ENCODE measurements at places on chromosomes 3 and 15. TPM values are rescaled to one million over a fixed set of nuclear protein-coding genes. Genes with fewer than 3 reads are reported as not detected.

DNA sequence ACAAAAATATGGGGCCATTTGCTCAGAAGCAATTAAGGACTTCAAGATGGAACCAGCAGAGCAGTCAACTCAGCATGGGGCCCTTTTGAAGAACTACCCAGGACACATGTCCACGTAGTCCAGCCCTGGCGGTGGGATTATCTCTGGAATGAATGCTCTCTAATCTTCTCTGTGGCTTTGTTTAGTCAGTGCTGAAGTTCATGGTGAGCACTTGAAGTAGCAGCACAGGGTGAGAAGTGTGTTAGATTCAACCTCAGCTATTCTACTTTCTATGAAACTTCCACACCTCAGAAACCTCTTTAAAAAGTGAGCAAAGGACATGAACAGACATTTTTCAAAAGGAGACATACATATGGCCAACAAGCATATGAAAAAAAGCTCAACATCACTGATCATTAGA is 74.4 kb downstream of the THRB start:
- H3K27ac ChIP-seq = no peak overlapping the region
- no peak for DNase-seq
- no peaks in the 10 kb centered on the region for H3K36me3 ChIP-seq
- H3K4me1 ChIP-seq = no peaks in the 10 kb centered on the region

GRCh38 chr3:175486255-175486654 is 627.1 kb downstream of the NAALADL2 start:
- H3K4me1 ChIP-seq = no peaks in the 10 kb centered on the region
- no peak overlapping the region for H3K4me3 ChIP-seq
- no peak overlapping the region for H3K27ac ChIP-seq
- H3K27me3 ChIP-seq = no peaks in the 10 kb centered on the region
- no peak for DNase-seq

DNA sequence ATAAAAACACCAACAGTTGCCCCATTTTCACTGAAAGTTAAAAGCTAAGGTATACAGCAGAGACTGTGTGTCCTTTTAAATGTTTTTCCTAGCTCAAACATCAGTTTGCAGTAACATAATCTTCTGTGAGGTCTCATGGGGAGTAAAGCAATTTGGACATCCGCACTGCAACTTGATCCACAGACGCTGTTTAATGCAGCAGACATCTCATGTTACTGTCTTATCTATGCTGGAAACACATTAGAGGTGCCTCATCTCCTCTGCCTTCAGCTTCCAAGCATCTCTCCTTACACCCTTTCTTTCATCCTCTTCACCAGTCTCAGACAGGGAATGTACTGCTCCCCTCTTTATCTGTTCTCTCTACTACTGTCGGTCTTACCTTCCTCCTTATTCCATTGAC is 53.7 kb upstream of the ATP11B start:
- no peak overlapping the region for H3K27ac ChIP-seq
- DNase-seq = no peak
- no peaks in the 10 kb centered on the region for H3K36me3 ChIP-seq
- H3K27me3 ChIP-seq = peaks cover 12% of the 10 kb centered on the region

DNA sequence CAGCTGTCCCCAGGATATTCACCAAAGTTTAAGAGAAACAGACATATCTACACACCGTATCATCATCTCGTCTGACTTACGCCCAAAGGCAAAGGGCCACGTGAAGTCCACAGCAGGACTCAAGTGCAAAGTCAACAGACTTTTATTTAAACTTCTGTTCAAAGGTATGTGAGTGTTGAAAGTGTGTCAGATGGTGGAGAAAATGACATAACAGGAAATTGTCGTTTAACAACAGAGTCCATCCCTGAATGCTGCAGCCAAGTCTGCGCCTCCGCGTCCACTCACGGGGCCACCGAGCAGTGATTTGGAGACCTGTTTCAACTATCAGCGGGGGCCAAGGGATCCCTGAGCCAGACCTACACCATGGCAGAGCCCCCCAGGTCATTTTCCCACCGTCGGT is 165.6 kb downstream of the XXYLT1 start:
- no peak overlapping the region for H3K4me3 ChIP-seq
- peaks cover 16% of the 10 kb centered on the region for H3K4me1 ChIP-seq
- H3K27ac ChIP-seq = no peak overlapping the region
- H3K27me3 ChIP-seq = no peaks in the 10 kb centered on the region

DNA sequence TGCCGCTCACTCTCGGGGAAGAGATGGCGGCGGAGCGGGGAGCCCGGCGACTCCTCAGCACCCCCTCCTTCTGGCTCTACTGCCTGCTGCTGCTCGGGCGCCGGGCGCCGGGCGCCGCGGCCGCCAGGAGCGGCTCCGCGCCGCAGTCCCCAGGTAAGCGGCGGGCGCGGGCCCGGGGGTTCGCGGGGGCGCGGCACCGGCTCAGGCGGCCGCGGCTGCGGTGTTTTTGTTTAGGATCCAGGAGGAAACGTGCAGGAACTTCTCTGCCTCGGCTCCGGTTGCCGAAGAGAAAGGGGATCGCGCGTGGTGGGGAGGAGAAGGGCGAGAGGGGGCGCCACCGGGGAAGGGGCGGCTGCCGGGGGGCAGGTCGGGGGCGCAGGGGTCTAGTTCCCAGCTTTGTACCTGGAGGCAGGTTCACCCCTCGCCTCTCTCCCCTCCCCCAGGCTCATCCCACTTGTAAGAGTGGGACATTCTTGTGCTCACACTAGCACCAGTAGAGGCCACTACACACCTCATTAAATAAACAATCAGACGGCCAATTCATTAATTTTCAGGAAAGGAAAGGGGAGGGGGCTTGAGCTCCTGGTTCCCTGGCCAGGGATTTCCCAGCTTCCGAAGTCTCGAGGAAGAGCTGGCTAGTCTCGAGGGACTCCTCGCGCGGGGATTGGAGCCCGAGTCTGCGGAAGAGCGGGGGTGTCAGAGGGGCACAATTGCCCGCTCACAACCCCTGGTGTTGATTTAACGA is 562 bp downstream of the NEO1 start:
- H3K4me3 ChIP-seq = peak overlapping the region; percentile 70
- no peaks in the 10 kb centered on the region for H3K36me3 ChIP-seq
- H3K4me1 ChIP-seq = peaks cover 11% of the 10 kb centered on the region

DNA sequence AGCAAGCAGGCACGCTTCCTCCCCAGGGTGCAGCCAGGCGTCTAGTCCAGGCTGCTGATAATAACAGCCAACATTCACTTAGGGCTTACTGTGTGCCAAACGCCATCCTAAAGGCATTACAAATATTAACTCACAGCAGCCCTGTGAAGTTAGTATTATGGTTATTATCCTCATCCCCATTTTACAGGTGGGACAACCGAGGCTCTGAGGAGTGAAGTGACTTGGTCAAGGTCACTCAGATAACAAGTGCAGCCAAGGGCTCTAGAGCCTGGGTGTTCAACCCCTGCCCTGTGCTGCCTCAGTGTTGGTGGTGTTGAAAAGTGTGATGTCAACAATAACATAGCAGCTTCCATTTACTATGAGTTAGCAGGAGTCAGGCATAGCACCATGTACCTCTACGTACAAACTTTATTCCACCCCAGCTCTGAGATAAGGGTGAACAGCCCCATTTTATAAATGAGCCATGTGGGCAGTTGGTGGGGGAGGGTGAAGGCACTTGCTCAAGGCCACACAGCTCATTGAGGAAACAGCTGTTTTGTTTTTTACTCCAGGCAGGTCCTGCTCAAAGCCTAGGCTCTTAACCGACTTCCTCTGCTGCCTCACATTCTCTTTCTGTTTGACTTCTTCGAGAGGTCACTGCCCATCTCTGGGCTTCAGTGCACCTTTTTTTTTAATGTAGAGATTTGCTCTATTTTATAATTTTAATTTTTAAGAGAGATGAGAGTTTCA is 24.0 kb upstream of the TRH start:
- no peak overlapping the region for H3K4me3 ChIP-seq
- no peak overlapping the region for H3K27ac ChIP-seq
- no peaks in the 10 kb centered on the region for H3K4me1 ChIP-seq
- peaks cover 5% of the 10 kb centered on the region for H3K27me3 ChIP-seq

DNA sequence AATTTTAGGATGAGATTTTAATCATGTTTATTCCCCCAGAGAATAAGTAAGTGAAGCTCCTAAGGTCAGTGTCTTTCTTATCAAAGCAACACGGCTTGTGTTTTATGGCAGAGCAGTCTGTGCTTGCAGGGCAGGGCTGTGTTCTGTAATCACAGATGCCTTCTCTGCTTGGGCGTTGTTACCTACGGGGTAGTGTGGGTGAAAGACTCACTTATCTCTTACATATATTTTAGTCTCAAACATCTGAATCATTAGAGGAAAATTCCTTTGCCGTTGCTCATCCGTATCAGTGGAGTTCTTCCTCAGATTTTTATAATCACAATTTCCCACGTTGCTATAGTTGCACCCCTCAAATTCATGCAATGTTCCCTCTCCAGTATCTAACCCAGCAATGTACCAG is 271.7 kb upstream of the MEIS2 start:
- H3K27me3 ChIP-seq = no peaks in the 10 kb centered on the region
- no peaks in the 10 kb centered on the region for H3K4me1 ChIP-seq
- H3K4me3 ChIP-seq = no peak overlapping the region
- no peak for DNase-seq

DNA sequence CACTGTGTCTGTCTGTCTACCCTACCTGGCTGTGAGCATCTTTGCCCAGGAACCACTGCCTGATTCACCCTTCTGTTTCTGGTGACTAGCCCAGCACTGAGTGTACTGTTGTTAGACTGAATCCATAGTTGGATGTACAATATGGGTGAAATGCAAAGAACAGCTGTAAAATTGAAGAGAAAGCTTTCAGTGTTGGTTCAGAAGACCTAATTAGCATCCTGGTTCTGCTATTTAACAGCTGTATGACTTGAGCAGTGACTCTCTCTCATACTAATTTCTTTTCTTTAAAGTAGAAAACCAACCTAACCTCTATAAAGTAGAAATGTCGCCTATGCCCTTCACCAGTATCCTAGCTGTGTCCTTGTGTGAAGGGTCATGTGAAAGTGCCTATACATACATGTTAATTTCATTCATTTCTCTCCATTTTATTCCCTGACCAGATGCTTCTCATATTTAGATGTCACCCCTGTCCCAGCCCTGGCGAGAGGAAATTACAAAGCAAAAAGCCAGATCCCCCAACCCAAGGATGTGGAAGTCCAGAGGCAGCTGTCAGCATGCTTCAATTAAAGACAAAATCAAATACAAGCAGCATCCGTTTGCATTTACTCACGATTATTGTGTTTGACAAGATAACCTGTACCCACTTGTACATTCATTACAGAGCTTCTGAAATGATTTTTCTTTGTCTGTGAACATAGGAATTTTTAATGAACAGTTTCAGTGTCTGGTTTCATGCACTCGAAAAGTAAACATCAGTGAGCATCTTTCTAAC is 305.7 kb upstream of the ICE2 start:
- H3K4me3 ChIP-seq = no peak overlapping the region
- H3K36me3 ChIP-seq = no peaks in the 10 kb centered on the region
- DNase-seq = no peak
- no peaks in the 10 kb centered on the region for H3K27me3 ChIP-seq
- H3K27ac ChIP-seq = no peak overlapping the region
- peaks cover 21% of the 10 kb centered on the region for H3K4me1 ChIP-seq

GHSR gene
- not detected for total RNA-seq

MAP1A gene
- total RNA-seq = 8.7 TPM

DNA sequence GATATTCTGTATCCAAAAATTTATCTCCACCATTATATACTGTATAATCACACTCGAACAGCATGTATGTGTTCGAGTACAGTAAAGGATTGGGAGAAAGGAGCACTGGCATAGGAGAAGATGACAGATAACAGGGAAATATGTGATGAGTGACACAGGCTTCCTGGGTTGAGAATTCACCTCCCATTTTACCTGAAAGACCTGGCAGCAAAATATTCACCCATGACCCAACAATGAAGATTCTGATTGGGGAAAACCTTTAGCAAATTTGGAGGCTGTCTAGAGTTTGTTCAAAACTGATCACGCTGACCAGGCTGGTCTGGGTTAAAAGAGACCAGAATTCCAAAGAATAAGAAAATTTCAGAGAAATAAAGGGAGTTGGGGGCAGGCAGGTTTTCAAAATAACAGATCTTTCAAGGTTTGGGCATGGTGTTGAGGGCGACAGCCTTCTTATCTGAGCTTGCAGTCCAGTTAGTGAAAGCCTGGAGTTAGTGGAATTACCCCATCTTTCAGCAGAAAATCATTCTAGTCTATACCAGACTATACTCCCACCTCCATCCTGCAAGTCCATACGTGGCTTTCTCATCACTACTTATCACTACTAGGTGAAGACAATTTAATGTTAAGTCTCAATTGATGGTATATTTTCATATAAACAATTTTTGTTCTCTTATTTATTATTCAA is 42.8 kb upstream of the RSL24D1 start:
- peaks cover 78% of the 10 kb centered on the region for H3K4me1 ChIP-seq
- peaks cover 46% of the 10 kb centered on the region for H3K36me3 ChIP-seq
- no peak overlapping the region for H3K4me3 ChIP-seq
- DNase-seq = no peak

- peak overlapping the region; percentile 46 for H3K4me3 ChIP-seq
- no peak for DNase-seq
- peaks cover 65% of the 10 kb centered on the region for H3K4me1 ChIP-seq
- H3K27ac ChIP-seq = peak overlapping the region; percentile 27
- H3K36me3 ChIP-seq = peaks cover 77% of the 10 kb centered on the region
- H3K27me3 ChIP-seq = no peaks in the 10 kb centered on the region
Measured at GRCh38 chr3:197953325-197953724, 3.3 kb downstream of the RPL35A start.

SNURF gene
- 12.1 TPM for total RNA-seq
